ENCODE measurements at places on chromosomes 16 and 17.

DNA sequence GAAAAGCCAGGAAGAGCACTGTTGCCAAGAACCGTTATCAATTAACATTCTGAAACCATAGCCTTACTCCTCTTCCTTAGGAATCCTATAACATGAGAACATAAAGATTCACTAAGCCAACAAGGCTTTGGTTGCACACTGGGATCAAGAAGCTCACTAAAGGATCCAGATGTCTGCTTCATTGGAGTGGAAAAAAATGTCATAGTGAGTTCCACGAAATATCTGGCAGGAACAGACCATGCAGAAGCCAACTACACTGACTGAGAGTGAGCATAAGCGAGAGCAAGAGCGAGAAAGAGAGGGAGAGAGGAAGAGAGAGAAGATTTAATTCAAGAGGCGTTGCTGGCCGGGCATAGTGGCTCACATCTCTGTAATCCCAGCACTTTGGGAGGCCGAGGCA, 13.4 kb upstream of the MEIOC start:
- no peak for DNase-seq

DNA sequence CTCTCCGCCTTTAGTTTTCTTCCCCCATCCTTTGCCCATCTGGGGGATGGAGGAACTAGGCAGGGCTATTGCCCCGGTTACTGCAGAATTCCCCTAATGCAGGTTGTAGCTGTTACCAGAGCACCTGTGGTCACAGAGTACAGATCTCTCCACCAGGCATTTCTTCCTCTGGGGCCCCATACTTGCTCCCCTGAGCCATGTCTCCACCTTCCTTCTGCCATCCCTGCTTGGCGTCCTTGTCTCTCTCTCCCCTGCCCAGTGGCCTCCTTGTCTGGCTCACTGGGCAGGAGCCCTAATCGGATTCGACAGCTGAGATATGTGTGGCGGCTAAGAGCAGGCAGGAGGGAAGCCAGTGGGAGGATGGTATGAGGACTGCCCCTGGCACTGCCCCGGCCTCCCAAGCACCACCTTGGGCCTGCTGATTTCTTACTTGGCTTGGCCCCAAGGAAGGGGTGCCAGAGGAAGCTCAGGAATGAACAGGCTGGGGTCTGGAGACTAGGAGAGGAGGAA, 2.0 kb downstream of the RARA start:
- no peak for DNase-seq

GRCh38 chr16:57349212-57350031, 9.2 kb upstream of the CCL22 start:
- DNase-seq: no peak

DNA sequence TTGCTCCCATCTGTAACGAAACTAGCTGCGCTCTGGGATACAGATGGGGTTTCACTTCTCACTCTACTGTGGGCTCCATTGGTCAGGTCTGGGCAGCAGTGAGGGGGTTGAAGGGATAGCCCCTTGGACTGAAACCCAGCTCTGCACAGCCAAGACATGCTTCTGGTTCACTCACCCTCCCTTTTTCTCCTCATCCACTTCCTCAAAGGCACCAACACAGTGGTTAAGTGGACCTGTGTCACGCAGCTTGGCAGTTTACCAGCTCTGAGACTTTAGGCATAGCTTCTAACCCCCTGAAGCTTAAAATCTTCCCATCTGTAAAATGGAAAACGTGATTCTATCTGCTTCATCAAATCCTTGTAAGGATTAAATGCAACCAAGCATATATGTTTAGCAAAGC, 11.5 kb upstream of the KRT38 start:
- no peak for DNase-seq

- no peak for DNase-seq
Observed at GRCh38 chr16:73473713-73474112, 425.8 kb upstream of the ZFHX3 start.

DNA sequence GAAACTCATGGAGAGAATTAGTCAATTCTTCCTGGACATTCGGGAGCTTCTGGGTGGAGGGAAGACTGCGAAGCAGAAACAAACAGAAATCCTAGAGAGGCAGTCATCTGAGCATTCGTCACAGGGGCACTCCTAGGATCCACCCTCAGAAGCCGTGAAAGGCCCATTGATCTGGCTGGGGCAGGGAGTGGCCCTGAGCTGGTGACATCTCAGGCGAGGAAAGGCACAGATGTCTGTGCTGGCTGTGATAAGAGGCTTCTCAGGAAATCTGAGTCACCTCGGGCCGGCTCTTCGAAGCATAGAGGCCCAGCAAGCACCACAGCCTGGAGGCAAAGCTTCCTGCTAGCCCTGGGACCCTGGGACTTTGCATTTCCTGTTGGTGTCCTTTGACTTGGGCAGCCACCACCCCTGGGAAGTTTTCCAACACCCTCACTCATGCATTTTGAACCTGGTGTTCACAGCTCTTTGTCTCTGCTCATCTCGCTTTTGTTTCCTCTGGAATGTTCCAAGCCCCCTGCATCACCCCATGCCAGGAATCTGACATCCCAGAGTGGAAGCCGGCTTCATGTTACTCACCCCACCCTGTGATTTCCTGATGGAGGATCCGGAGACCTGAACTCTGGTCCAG, 23.3 kb upstream of the CDRT4 start:
- no peak for DNase-seq

DNA sequence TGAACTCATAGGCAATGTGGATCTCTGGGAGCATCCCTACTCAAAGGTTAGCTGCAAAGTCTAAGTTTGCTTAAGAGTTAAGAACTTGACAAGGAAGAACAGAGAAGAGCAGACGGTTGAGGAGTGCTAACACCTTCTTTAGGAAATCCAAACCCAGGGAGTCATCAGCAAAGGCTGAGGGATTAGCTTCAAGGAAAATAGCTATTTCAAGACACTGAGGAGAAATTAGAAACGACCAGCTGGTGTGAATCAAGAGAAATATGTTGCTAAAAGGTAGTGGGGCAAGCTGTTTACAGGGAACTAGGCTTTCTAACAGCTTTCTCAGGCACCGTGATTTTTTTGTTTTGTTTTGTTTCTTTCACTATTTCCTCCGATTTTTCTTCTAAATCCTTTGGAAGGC, 90.7 kb downstream of the CDH8 start:
- DNase-seq: no peak

- DNase-seq: peak; percentile 44
Observed at GRCh38 chr16:24729951-24730815, 732 bp downstream of the TNRC6A start.

DNA sequence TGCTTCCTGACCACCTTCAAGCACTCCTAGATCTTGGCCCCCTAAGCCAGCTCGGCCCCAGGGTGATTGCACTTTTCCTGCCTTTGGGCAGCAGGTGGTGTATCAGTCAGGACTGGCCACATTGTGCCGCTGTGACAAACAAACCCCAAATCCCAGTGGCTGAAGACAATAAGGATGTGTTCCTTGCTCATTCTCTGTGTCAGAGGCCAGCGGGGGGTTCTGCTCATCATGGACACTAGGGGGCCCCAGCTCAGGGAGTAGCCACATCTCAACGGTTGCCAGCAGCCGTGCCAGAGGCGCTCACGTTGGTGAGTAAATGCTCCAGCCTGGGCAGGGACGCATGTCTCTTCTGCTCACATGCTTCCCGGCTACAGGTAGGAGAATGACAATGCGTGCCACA, 60.4 kb downstream of the ZDHHC7 start:
- peak; percentile 51 for DNase-seq

GRCh38 chr17:64662774-64663367, 764 bp upstream of the SMURF2 start:
- DNase-seq: no peak

- DNase-seq: no peak
Observed at GRCh38 chr17:67801626-67802175, 23.6 kb upstream of the BPTF start.

DNA sequence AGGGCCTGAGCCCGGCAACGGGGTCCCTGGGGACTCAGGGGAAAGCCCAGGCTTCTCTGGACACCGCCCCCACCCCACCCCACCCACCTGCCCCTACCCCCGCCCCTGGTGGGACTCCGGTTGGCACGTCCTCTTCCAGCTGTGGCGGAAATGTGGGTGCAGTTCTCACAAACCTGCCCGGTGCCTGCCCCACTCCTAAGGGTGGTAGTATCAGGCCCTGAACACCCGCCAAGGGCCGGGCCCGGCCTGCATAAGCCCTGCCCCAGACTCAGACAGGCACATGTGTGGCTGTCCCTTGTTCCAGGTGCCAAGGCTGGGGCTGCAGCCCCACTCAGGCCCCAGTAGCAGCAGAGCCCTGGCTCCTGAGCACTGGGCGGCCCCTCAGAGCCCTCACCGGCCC, 58.1 kb downstream of the ACTG1 start:
- no peak for DNase-seq

DNA sequence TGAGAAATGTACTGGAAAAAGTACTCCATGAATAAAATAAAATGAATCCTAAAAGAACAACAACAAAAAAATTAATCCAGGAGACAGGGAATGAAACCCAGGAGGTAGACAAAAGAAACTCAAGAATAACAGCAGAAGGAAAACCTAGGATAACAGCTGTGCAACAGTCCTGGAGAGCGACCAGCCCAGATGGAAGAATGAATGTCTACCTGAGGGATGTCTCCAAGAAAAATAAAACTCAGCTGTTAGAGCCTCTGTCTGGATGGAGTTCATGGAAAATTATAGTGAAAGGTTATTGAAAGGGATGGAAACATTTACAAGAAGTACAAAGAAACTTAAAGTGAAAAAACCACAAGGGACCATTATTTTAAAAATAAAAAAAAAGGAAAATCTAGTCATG, 135.8 kb upstream of the CA10 start:
- no peak for DNase-seq
